Activated T-helper 2 cell treated with anti-CD3 and anti-CD28 coated beads, Interferon-gamma antibody, Interleukin-2, Interleukin-4, amounts not matched to agents 10 μg/mL and 5 μg/mL and 100 μg/mL, durations not matched to agents 14 hours and 24 hours and 36 hours (primary cell): ENCODE measurements at places on chromosomes 7 and 10.

- peaks cover 6% of the 10 kb centered on the region for H3K4me1 ChIP-seq
- no peak overlapping the region for H3K27ac ChIP-seq
Observed at GRCh38 chr7:130825819-130826218, 91.8 kb upstream of the KLF14 start.

DNA sequence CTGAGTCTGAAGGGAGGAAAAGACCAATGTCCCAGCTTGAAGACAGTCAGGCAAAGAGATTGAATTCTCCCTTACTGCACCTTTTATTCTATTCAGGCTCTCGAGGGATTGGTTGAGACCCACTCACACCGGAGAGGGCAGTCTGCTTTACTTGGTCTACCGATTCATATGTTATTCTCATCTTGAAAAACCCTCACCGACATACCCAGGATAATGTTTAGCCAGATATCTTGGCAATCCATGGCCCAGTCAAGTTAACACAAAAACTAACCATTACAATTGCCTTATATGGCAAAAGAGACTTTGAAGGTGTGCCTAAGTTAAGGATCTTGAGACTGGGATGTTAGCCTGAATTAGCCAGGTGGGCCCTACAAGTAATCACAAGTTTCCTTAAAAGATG lies 53.8 kb upstream of the BET1 start:
- H3K4me3 ChIP-seq, result no peak overlapping the region
- H3K4me1 ChIP-seq, result peaks cover 9% of the 10 kb centered on the region
- DNase-seq, result no peak
- H3K27ac ChIP-seq, result no peak overlapping the region

GRCh38 chr10:121332829-121333765 lies 265.1 kb downstream of the FGFR2 start:
- no peak overlapping the region for H3K27ac ChIP-seq
- no peaks in the 10 kb centered on the region for H3K27me3 ChIP-seq
- no peak overlapping the region for H3K4me3 ChIP-seq

GRCh38 chr7:99011706-99012404 lies 132.1 kb downstream of the SMURF1 start:
- no peak for DNase-seq
- H3K27me3 ChIP-seq, result no peaks in the 10 kb centered on the region
- no peak overlapping the region for H3K27ac ChIP-seq
- no peaks in the 10 kb centered on the region for H3K4me1 ChIP-seq
- H3K36me3 ChIP-seq, result peaks cover 80% of the 10 kb centered on the region

- H3K36me3 ChIP-seq, result no peaks in the 10 kb centered on the region
- H3K27ac ChIP-seq, result no peak overlapping the region
- DNase-seq, result no peak
- H3K4me3 ChIP-seq, result no peak overlapping the region
- H3K27me3 ChIP-seq, result no peaks in the 10 kb centered on the region
Observed at GRCh38 chr7:98826811-98827231, 43.0 kb downstream of the TMEM130 start.

- H3K36me3 ChIP-seq, result no peaks in the 10 kb centered on the region
- peaks cover 12% of the 10 kb centered on the region for H3K27me3 ChIP-seq
- H3K4me1 ChIP-seq, result no peaks in the 10 kb centered on the region
Observed at GRCh38 chr10:15491856-15492642, 121.0 kb upstream of the FAM171A1 start.

GRCh38 chr10:48213047-48213446 lies 61.4 kb downstream of the FRMPD2 start:
- H3K4me3 ChIP-seq, result no peak overlapping the region
- H3K4me1 ChIP-seq, result no peaks in the 10 kb centered on the region
- no peak for DNase-seq
- H3K36me3 ChIP-seq, result no peaks in the 10 kb centered on the region
- H3K27me3 ChIP-seq, result no peaks in the 10 kb centered on the region
- H3K27ac ChIP-seq, result no peak overlapping the region

- no peak overlapping the region for H3K4me3 ChIP-seq
- no peak overlapping the region for H3K27ac ChIP-seq
- no peaks in the 10 kb centered on the region for H3K27me3 ChIP-seq
- DNase-seq, result no peak
- H3K4me1 ChIP-seq, result no peaks in the 10 kb centered on the region
Observed at GRCh38 chr7:82131215-82131614, 312.4 kb downstream of the CACNA2D1 start.

DNA sequence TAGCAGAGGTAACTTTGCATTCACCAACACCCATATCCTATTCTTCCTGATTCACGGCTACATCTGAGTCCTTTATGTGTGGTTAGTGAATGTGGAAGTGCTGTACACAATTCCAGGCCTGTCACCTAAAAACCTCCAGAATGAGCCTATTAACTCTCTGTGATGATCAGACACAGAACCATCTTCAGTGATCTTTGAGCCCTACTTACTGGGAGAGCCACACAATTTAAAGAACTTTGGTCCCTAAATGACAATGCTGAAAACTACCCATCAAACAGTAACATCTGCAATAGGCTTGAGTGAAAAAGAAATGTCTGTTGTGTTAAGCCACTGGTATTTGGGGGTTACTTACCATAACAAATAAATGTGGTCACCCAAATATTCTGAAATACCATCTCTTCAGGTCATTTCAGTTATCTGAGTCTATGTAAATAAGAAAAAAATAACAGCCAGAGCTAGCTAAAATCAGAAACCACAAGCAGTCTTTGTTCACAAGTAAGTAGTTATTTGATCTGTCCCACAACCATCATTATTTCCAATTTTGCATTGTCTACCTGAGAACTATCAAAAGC lies 145.7 kb downstream of the HGF start:
- no peaks in the 10 kb centered on the region for H3K27me3 ChIP-seq
- H3K36me3 ChIP-seq, result no peaks in the 10 kb centered on the region
- H3K4me3 ChIP-seq, result no peak overlapping the region
- H3K27ac ChIP-seq, result no peak overlapping the region
- no peak for DNase-seq
- H3K4me1 ChIP-seq, result no peaks in the 10 kb centered on the region

DNA sequence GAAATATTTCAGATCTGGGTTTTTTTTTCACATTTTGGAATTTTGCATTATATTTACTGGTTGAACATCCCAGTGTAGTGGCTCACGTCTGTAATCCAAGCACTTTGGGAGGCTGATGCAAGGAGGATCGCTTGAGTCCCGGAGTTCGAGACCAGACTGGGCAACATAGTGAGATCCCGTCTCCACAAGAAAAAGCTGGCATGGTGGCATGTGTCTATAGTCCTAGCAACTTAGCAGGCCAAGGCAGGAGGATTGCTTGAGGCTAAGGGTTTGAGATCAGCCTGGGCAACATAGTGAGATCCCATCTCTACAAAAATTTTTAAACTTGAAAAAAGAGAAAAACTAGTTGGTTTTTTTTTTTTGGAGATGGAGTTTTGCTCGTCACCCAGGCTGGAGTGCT lies 6.0 kb downstream of the RFC2 start:
- H3K27me3 ChIP-seq, result no peaks in the 10 kb centered on the region
- H3K36me3 ChIP-seq, result peaks cover 62% of the 10 kb centered on the region
- no peak for DNase-seq
- no peak overlapping the region for H3K27ac ChIP-seq
- H3K4me1 ChIP-seq, result peaks cover 7% of the 10 kb centered on the region
- no peak overlapping the region for H3K4me3 ChIP-seq

DNA sequence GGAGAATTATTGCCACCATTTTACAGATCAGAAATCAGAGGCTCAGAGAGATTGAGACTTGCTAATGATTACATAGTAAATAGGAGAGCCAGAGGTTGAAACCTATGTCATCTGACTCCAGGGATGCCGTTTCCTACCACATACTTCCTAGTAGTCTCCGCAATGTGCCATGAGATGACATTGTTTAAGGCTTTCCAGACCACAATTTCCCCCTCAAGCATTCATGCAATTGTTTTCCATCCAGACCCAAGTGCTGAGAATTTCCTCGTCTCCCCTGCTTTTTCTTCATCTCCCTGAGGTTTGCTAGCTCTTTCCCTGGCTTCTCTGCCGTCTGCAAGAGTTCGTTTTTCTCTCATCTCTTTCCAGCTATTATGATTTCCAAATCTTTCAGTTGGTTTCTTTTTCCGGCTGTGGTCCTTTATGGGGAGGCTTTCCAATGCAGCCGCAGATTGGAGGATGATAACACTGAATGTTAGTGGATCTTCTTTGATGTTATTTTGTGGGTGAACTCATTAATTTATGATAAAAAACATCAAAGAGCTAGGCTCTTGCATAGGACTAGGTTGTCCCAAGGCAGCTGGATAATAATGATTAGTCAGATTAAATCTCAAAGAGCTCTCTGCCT lies 6.9 kb upstream of the GOLGA7B start:
- DNase-seq, result no peak
- H3K4me1 ChIP-seq, result peaks cover 11% of the 10 kb centered on the region
- peaks cover 3% of the 10 kb centered on the region for H3K27me3 ChIP-seq
- H3K27ac ChIP-seq, result no peak overlapping the region
- no peak overlapping the region for H3K4me3 ChIP-seq

- peak overlapping the region; percentile 64 for H3K4me3 ChIP-seq
- H3K36me3 ChIP-seq, result peaks cover 69% of the 10 kb centered on the region
- H3K4me1 ChIP-seq, result peaks cover 72% of the 10 kb centered on the region
- H3K27ac ChIP-seq, result peak overlapping the region; percentile 98
- H3K27me3 ChIP-seq, result no peaks in the 10 kb centered on the region
Observed at GRCh38 chr7:92813390-92814024, 22.9 kb downstream of the CDK6 start.

GRCh38 chr10:126014309-126014708 lies 117.9 kb downstream of the FANK1 start:
- no peak overlapping the region for H3K27ac ChIP-seq
- H3K36me3 ChIP-seq, result no peaks in the 10 kb centered on the region
- H3K4me3 ChIP-seq, result no peak overlapping the region
- peaks cover 4% of the 10 kb centered on the region for H3K4me1 ChIP-seq
- DNase-seq, result no peak
- H3K27me3 ChIP-seq, result no peaks in the 10 kb centered on the region

DNA sequence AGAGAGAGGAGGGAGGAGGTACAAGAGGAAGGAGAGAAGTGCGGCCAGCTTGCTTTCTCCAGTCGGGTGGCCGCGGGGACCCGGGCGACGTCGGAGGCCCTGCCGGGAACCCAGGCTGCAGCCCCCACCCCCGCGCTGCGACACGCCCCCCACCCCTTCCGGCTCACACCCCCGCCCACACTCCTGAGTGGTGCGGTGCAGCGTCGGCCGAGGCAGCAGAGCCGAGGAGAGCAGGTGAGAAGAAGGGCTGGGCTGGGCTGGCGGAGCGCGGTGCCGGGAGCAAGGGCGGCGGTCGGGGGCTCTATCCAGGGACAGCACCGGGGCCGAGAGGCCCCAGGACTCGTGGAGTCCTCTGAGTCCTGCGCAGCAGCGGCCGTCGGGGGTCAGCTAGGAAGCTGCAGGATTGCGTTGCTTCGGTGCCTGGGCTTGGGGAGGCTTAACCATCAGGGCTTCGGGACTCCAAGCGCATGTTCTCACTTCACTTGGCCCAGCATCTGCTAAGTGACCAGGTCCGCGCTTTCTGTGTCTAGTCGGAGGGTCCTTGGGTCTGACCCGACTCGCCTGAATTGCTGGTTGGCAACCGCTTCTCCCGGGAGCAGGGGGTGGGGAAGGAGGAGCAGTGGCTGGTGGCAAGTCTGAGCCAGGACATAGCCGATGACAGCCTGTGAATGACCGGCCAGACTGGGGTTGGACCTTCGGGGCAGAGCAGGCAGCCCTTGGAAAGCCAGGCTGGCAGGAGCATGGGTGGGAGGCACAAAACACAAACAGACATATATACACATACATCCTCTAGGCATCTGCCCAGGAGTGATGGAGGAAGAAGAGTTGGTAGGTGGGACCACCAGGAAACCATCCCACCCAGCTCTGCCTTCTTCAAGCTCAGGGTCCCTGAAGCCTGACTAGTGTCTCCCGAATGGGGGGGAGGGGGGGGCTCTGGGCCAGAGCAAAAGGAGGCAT lies 683 bp downstream of the CHAT start:
- DNase-seq, result no peak
- H3K27ac ChIP-seq, result no peak overlapping the region
- H3K27me3 ChIP-seq, result peaks cover 64% of the 10 kb centered on the region
- peaks cover 9% of the 10 kb centered on the region for H3K4me1 ChIP-seq
- H3K4me3 ChIP-seq, result no peak overlapping the region

DNA sequence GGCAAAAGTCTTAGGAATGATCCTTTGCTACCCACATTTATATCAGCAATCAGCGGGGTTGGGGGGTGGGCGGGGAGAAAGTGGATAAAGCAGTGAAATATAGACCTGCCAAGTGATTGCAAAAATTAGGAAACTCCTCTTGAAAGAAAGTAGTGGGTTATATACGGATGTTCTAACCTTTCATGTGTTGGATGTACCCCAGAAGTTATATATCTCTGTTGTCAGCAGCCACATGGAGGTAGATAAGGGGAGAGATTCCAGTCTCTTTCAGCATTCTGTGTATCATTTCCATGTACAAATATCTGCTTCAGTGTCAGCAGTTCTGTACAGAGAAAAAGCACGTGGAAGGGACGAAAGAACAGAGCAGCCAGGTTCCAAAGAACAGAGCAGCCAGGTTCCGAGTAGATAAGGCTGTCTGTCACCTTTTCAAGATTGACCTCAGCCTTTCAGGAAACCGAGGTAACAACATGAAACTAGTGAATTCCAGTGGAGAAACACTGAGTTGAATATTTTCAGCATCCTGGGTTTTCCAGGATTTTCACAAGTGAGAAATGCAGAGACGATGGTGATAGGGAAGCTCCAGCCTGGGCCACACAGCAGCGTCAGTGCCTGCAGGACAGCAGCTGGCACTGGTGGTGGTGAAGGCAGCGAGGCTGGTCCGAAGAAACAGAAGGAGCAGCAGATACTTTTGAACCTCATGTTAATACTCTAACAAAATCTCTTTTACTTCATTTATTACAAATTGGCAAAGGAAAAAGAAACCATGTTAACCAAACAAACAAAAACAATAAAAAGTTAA lies 212.3 kb downstream of the C7orf25 start:
- no peak overlapping the region for H3K27ac ChIP-seq
- H3K4me1 ChIP-seq, result no peaks in the 10 kb centered on the region
- no peaks in the 10 kb centered on the region for H3K27me3 ChIP-seq
- no peak for DNase-seq

- H3K4me1 ChIP-seq, result peaks cover 38% of the 10 kb centered on the region
- H3K4me3 ChIP-seq, result no peak overlapping the region
- H3K36me3 ChIP-seq, result no peaks in the 10 kb centered on the region
- DNase-seq, result no peak
- H3K27ac ChIP-seq, result no peak overlapping the region
- no peaks in the 10 kb centered on the region for H3K27me3 ChIP-seq
Observed at GRCh38 chr7:132653366-132653930, 77.2 kb upstream of the PLXNA4 start.

DNA sequence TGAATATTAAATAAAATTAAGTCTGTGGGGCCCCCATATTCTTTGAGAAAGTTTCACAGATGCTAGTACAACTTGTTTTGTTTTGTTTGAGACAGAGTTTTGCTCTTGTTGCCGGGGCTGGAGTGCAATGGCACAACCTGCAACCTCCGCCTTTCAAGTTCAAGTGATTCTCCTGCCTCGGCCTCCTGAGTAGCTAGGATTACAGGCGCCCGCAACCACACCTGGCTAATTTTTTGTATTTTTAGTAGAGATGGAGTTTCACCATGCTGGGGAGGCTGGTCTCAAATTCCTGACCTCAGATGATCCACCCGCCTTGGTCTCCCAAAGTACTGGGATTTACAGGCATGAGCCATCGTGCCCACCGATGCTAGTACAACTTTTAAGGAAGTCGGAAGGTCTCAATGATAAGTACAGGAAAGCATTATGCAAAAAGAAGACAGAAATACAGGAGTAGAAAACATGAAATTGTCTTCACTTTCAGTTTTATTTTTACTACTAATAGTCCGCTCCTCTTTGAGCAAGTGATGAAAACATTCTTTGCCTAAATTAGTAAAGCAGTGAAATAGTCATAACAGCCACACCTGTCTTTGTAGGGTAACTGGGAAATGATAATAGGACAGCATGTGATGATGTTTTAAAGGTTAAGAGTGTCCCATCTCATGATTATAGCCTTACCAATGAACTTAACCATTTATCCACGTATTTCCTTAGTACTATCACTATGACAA lies 147.5 kb downstream of the SEMA3D start:
- H3K4me3 ChIP-seq, result no peak overlapping the region
- no peaks in the 10 kb centered on the region for H3K4me1 ChIP-seq
- DNase-seq, result no peak
- no peaks in the 10 kb centered on the region for H3K27me3 ChIP-seq
- no peak overlapping the region for H3K27ac ChIP-seq
